ENCODE measurements at places on chromosomes 4 and X.

DNA sequence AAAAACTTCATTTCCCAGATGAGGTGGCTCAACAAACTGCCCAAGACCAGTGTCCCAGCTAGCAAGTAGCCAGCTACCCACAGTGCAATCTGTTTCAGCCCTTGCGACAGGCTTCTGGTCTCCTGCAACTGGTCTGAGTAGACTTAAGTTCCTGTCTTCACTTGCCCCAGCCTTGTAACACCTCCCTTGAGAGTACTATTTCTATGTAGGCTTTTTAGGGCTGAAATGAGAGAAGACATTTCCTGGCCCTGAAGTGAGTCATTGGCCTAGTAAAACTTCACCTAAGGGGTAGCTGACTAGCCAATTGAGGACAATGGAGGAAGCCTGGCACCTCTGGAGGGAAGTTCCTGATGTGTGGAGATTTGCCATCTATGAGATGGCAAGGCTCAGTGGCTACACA is 80.1 kb upstream of the STIM2 start:
- no peak for DNase-seq

GRCh38 chrX:11287505-11287904 is 5.7 kb upstream of the AMELX start:
- no peak for DNase-seq

- no peak for DNase-seq
Measured at GRCh38 chr4:40564004-40564403, 65.7 kb downstream of the RBM47 start.

DNA sequence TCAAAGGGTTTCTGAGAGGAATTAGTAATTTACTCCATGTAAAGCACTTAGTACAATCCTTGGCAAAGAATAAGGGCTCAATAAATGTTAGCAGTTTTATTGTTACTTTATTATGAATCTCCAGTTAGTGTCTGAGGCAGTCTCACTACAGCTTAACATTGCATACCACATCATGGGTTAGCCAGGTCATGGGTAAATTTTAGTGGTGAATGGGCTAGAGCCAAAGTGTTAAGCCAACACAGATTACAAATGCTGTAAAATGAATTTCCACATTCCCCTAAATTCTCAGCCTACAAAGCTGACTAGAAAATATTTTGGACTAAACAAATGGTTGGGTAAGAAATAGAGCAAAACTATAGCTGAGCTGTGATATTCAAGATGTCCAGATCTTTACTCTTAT is 72.4 kb downstream of the NRK start:
- no peak for DNase-seq

- no peak for DNase-seq
Measured at GRCh38 chr4:100189820-100190642, at the start of gene DDIT4L. DDIT4L (minus strand) TSS chr4:100190468; CDS start chr4:100189983, 485 bp downstream.

DNA sequence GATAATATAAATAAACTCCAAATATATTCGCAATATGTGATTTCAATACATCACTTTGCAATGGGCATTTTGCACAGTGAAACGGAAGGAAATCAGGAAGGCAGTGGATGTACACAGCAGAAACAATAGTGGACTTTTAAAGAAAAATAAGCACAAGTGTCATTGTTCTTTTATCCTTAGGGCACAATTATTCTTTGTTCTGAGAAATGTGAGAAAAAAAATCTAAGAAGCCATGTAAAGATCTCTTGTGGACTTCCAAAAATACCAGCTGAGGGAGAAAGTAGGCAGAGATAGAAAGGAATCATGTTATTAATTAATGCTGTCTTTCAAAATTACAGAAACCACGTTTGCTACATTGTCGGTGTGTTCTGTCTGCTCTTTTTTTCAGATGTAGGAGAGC is 17.6 kb upstream of the PRRG1 start:
- DNase-seq, result no peak

DNA sequence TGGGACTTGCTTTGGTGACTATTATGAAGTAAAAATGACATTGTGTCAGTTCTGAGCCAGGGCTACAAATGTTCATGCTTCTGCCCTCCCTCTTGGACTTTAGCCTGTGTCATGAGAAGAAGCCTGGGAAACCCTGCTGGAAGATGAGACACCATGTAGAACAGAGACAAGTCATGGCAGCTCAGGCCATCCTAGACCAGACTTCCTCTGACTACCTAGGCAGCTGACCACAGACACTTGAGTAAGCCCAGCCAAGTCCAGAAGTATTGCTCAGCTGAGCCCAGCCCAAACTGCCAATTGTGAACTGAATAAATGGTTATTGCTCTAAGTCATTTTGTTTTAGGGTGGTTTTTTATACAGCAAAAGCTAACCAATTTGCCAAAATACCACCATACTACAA is 467.6 kb upstream of the CNKSR2 start:
- DNase-seq, result no peak

- DNase-seq, result no peak
Measured at GRCh38 chrX:26442340-26442739, 226.4 kb downstream of the MAGEB5 start.

DNA sequence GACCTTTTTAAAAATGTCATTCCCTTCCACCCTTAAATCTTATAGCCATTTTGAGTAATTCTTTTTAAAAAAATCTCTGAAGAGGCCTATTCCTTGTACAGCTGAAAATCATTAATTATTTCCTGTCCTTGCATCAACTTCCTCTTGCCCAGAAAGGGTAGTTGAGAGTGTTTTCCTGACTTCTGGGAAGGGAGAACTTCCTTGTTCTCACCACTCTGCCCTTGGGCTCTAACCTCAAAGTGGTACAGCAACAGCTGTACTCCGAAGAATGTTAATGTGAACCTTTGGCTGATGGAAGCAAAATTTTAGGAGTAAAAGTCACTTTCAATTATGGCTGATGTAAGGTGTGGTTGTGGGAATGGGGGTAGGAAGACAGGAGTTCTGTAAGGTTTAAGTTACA is 15.1 kb upstream of the FABP2 start:
- no peak for DNase-seq

DNA sequence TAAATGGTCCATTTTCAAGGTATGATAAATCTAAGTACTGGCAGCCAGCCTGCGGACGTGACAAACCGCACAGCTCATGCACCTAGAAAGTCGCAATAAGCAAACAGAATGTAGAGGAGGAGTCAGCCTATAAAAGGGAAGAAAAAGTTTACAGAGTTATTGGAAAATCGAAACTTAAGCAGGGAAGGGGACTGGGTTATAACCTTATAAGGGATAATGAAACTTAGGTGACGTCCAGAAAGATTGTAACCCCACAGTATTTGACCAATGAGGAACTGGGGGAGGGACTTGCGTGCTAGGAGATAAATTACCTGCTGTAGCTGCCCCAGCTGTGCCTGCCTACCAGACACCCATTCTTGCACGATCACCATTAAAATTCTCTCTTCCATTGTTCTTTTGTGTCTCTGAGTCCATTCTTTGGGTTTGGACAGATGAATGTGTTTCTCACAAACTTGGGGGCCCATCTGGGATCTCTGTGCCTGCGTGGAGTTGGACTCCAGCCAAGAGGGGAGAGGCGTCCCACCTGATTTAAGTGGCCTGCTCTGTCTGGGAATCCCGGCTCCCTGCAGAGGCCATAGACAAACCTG is 61.0 kb downstream of the ZCCHC12 start:
- DNase-seq, result no peak

- no peak for DNase-seq
Measured at GRCh38 chrX:30308263-30309138, 689 bp downstream of the NR0B1 start.

DNA sequence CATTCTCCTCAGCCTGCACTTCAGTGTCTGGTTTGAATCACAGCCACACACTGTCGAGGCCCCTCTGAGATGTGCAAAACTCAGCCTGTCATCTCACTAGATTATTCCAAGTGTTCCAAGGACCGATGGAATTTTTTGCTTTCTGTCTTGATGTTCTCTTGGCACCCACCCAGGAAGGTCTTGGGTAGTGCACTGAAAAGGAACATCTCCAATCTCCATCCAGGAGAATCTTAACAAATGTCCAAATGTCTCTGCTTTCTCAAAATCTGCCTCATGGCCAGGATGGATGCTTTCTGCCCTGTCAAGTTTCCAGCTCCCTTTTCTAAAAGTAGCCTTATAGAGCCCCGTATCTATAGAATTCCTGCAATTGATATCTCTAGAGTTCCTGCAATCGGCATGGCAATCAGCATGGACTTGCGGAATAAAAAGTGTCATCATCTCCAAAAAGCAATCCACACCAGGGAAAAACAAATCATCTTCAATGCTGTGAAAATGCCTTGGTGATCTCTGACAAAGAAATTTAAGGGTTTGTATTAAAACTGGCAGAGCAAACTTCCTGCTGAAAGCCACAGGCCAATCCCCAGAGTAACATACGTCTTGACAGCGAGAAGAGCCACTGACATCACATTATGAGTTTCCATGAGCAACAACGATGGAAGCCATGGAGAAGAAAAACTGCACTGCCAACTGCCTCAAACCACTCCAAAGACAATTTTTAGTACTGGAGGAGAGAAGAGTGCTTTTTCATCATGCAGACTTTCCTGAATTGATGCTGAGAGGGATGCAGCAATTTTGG is 215.3 kb upstream of the FAM9B start:
- DNase-seq, result no peak

DNA sequence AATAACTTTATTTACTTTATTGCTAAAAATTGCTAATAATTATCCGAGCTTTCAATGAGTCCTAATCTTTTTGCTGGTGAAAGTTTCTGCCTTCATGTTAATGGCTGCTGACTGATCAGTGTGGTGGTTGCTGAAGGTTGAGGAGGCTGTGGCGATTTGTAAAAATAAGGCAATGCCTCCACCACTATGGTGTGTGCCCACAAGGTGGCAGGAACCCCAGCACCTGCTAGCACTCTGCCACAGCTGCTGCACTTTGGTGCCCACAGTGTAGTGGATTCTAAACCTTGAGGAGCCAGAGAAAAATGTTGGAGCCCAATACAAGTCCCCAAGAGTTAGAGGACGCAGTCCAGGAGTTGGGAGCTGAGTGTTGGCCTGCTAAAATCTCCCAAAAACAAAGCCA is 1237.1 kb downstream of the PCDH19 start:
- no peak for DNase-seq

GRCh38 chr4:120796271-120796670 is 126.3 kb downstream of the PRDM5 start:
- no peak for DNase-seq

GRCh38 chr4:155411546-155411945 is 34.8 kb upstream of the MAP9 start:
- no peak for DNase-seq

DNA sequence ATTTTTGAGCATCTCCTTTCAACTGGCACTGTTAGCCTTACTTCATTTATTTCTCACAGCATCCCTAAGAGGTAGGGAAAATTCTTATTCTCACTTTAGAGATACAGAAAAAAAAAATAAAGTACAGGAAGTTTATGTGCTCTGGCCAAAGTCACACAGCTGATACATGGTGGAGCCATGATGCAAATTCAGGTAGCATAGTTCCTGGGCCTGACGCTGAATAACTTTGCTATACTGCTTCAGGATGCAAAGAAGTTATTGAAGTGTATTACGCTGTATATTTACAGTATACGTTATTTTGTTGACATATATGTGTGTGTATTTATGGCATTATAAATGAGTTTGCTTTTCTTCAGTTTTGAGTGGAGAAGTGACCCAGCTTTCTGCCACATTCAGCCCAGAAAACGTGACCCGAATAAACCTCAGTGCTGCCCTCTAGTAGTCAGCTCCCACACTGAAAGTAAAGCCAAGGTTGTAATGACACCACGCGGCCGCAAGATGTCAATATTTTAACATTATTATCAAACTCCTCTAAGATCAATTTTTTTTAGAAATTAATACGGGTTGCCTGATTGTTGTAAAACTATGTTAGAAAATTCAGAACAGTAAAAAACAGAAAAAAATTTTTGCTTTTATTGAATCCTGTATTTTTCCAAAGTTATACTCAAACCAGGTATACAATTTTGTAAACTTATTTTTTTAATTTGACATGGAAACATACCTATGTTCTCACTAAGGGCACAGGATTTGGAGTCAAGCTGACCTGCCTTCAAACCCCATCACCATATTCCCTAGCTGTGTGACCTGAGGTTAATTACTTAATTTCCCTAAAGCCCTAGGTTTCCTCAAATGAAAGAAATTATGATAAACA is 3.8 kb upstream of the GUCY2F start:
- peak; percentile 45 for DNase-seq

DNA sequence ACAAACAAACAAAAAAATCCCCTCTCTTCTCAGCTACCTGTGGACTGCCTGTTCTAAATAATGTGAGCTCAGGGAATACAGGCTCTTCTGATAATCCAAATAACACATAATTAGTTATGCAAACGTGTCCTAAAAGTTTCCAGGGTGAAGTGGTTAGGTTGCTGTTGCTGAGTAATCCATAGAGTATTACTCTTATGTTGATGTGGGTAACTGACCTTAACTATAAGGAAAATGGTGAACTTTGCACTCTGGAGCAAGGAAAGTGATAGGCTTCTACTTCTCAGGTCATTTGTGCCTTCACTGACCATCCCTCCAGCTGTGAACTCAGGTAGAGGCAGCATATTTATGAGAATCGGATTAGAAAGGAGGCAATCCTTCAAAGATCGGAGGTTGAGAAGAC is 19.9 kb downstream of the MSN start:
- no peak for DNase-seq

- DNase-seq, result no peak
Measured at GRCh38 chr4:26788341-26788733, 72.3 kb upstream of the STIM2 start.

DNA sequence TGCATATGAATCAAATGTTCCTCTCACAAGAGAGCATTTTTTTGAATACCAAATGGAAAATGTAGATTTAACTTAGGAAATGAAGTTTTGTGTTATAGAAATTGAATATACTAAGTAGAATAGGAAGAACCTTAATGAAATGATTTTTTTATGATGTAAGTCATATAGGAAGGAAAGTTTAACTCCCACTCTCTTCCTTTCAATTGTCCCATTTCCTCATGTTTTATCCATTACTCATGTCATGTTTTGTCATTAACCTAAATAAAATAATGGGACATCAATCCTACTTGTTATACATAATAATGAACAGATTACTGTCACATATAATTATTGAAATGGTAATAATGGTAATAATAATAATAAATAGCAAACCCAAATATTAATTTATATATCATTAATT is 22.7 kb upstream of the SRD5A3 start:
- no peak for DNase-seq

DNA sequence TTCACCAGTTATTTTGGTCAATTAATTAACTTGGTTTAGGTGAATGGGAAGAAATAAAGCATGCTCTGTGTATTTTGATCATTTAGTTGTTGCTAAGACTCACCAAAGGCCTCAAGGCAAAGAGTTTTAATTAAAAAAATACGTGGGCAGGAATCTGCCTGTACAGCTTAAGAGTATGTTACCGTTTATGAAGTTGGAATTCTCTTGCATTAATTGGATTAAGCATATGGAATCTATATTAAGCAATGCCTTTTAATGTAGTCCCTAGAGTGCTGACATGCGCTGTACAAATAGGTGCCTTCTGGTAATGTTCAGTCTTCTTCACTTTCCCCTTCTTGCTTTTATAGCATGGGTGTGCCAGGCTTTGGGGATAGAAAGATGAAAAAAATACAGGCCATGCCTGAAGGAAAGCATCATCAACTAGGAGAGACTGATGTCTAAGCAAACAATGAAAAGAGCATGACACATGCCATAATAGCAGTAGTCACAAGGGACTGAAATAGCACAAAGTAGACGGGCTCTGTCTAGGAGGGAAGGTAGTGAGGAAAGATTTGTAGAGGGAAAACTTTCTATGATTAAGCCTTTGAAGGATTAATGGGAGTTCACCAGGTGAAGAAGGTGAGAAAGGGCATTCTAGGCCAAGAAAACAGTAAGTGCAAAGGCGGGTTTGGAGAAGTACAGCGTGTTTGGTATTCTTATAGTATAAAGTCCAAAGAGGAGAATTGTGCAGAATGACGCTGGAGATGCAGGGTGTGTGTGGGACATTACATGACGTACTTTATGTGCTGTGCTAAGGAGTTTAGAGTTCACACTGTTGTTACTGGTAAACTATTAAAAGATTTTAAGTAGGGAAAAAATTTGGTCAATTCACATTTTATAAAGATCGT is 226.1 kb upstream of the ANXA3 start:
- no peak for DNase-seq

Measured in stimulated activated CD4-positive, alpha-beta T cell treated with anti-CD3 and anti-CD28 coated beads, Interleukin-15, amount 100 ng/mL, for 48 hours (primary cell).